ENCODE measurements at places on chromosomes 6 and 20. TPM values are rescaled to one million over a fixed set of nuclear protein-coding genes. Genes with fewer than 3 reads are reported as not detected.
A peak's percentile ranks its signal among the peaks of the same experiment; 100 is the strongest.

- H3K27me3 ChIP-seq, result no peaks in the 10 kb centered on the region
- H3K4me1 ChIP-seq, result no peaks in the 10 kb centered on the region
- H3K36me3 ChIP-seq, result no peaks in the 10 kb centered on the region
- no peak for DNase-seq
Observed at GRCh38 chr20:47141941-47142773, 214.3 kb downstream of the ZMYND8 start.

DNA sequence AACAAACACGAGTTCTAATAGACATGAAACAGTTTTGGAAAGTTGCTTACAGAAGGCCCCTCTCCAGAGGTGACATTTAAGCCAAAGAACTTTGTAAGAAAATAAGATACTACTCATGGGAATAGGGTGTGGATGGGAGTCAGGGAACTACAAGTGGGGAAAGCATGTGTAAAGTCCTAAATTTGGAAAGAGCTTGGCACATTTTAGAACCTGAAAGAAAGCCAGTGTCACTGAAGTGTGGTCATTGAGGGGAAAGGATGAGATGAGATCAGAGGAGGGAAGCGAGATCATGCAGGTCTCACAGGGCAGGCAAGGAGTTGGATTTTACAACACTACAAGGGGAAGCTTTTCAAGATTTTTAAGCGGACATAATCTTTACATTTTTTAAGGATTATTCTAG is 38.0 kb downstream of the VGLL2 start:
- H3K4me3 ChIP-seq, result no peak overlapping the region
- DNase-seq, result no peak
- H3K27ac ChIP-seq, result no peak overlapping the region
- H3K36me3 ChIP-seq, result no peaks in the 10 kb centered on the region

DNA sequence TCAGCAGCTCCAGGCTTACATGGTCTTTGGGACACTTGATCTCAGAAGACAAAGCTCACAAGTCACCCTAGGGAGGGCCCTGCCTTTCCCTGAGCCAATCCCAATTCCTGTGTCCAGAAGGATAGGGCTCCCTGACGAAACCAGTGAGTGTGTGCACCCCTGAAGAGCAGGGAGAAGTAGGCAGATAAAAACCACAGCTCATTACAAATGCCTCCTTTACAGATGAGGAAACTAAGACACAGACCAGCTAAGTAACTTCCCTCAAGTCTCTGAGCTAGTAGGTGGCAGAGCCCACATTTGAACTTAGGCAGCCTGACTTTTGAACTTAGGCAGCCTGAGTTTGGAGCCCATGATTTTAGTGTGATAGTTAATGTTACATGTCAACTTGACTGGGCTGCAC is 6.7 kb upstream of the ZFAND3 start:
- H3K36me3 ChIP-seq, result no peaks in the 10 kb centered on the region
- H3K4me1 ChIP-seq, result peaks cover 1% of the 10 kb centered on the region
- H3K4me3 ChIP-seq, result no peak overlapping the region

- no peaks in the 10 kb centered on the region for H3K27me3 ChIP-seq
- no peak for DNase-seq
- peaks cover 48% of the 10 kb centered on the region for H3K36me3 ChIP-seq
- no peak overlapping the region for H3K27ac ChIP-seq
Observed at GRCh38 chr6:35681298-35681697, 7.4 kb downstream of the FKBP5 start.

- no peak overlapping the region for H3K4me3 ChIP-seq
- no peak overlapping the region for H3K27ac ChIP-seq
- peak; percentile 76 for DNase-seq
- H3K36me3 ChIP-seq, result no peaks in the 10 kb centered on the region
- H3K27me3 ChIP-seq, result no peaks in the 10 kb centered on the region
- H3K4me1 ChIP-seq, result peaks cover 10% of the 10 kb centered on the region
Observed at GRCh38 chr6:142696123-142697000, 248.6 kb downstream of the HIVEP2 start.

- H3K27me3 ChIP-seq, result no peaks in the 10 kb centered on the region
- H3K27ac ChIP-seq, result no peak overlapping the region
- no peaks in the 10 kb centered on the region for H3K36me3 ChIP-seq
- no peak for DNase-seq
- no peak overlapping the region for H3K4me3 ChIP-seq
Observed at GRCh38 chr6:157283330-157283898, 39.9 kb downstream of the TMEM242 start.

DNA sequence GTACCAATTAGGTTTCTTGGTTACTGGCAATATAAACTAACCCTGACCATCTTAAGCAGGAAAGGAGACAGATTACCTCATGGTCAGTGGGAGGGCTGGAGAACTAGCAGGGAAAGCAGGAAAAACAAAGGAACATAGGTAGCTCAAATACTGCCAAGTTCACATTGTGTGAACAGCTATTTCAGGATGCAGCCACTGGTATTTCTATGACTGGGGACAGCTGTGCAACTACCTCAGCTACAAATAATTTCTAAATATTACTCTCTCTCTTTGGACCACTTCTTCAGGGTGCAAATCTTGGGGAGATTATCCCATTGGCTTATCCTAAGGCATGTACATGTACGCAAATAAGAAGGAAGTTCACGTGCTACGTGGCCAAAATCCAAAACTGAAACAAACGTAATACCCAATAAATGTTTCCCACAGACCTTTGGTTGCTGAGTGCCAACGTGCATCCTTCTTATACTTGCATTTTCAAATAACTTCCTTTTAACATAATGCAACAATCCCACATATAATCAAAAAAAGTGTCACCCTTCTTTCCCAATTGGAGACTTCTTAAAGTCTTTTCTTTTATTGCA is 180.9 kb downstream of the PHF3 start:
- DNase-seq, result no peak
- H3K27ac ChIP-seq, result no peak overlapping the region
- no peaks in the 10 kb centered on the region for H3K4me1 ChIP-seq
- H3K27me3 ChIP-seq, result no peaks in the 10 kb centered on the region

- no peaks in the 10 kb centered on the region for H3K4me1 ChIP-seq
- no peak overlapping the region for H3K4me3 ChIP-seq
- no peaks in the 10 kb centered on the region for H3K27me3 ChIP-seq
- no peak for DNase-seq
- H3K27ac ChIP-seq, result no peak overlapping the region
Observed at GRCh38 chr6:124132256-124132655, 328.6 kb downstream of the NKAIN2 start.

DNA sequence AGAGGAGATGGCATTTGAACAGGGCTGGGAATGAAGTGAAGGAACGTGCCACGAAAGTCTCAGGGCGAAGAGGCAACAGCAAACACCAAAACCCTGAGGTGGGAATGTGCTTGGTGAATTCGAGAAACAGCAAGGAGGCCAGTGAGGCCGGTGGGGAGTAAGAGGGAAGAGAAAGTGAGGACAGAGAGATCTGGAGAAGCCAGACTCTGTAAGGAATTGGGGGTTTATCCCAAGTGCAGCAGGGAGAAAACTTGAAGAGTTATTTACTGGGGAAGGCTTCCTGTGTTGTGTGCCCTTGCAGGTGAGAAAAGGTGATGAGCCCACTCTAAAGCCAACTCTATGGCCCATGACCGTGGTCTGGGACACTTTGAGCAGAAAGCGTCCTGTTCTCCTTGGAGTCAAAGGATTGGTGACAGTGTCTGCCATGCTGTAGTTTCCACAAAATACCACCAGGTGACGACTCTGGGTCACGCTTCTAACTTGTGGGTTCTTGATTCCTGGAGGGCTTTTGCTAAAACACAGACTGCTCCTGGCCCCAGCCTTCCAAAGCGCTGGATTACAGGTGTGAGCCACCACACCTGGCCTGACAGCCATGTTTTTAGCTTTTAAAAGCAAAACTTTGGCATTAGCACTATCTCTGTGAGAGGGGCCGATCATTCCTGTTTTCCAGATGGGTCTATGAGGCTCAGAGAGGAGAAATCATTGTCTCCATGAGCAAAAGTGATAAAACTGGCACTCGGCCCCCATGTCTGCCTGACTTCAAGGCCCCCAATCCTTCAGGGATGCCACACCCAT is 18.0 kb upstream of the CSNK2A1 start:
- no peak overlapping the region for H3K4me3 ChIP-seq
- DNase-seq, result no peak
- no peaks in the 10 kb centered on the region for H3K4me1 ChIP-seq
- H3K27me3 ChIP-seq, result peaks cover 16% of the 10 kb centered on the region

DNA sequence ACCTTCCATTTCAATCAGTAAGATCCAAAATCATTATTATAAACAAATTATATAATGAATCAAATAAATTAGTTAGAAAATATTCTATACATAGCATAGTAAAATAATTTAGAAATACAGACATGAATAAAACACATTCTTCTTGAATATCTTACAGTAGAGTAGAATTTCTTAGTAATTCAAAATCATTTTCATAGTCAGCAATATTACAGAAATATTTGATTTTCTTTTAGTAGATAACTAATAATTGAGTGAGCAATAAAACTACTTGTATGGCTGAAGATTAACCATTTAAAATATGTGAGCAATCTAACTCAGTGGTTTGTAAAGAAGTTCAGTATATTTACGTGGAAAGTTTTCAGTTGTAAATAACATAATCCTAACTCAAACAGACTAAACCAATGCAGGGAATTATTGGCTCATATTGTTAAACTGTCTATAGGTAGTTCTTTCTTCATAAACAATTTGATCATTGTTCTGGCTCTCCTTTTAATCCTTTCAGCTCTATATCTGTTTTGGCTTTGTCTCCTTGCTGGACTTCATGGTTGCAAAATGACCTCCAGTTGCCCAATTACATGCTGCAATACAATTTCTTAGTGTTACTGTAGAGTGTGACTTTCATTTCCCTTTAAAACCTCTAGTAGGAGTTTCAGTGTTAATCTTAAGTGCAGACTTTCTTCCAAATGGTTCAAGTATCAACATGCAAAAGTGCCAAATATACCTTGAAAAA is 307.5 kb downstream of the EYS start:
- no peak overlapping the region for H3K27ac ChIP-seq
- H3K4me3 ChIP-seq, result no peak overlapping the region
- H3K36me3 ChIP-seq, result no peaks in the 10 kb centered on the region
- H3K4me1 ChIP-seq, result no peaks in the 10 kb centered on the region
- no peak for DNase-seq

- no peaks in the 10 kb centered on the region for H3K36me3 ChIP-seq
- DNase-seq, result no peak
- H3K27me3 ChIP-seq, result no peaks in the 10 kb centered on the region
- no peak overlapping the region for H3K4me3 ChIP-seq
Observed at GRCh38 chr6:54802775-54803634, 43.6 kb upstream of the FAM83B start.

DNA sequence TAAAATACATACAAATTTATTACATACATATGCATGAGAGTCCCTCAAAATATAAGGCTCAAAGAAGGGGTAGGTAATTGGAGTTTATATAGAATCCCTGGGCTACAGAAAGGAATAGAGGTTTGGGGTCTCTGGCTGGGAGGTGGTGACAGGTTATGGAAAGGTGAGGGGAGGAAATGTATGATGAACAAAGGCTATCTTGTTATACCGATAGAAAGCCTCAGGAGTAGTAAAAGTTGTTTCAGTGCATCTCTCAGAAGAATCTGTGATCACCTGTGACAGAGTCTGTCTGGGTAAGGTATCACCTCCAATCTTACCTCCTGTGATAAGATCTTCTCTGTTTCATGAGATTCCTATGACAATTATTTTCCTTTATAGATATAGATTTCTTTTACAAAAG is 252.9 kb upstream of the AGPAT4 start:
- H3K4me1 ChIP-seq, result no peaks in the 10 kb centered on the region
- DNase-seq, result no peak
- H3K27ac ChIP-seq, result no peak overlapping the region
- H3K27me3 ChIP-seq, result no peaks in the 10 kb centered on the region
- no peak overlapping the region for H3K4me3 ChIP-seq

DNA sequence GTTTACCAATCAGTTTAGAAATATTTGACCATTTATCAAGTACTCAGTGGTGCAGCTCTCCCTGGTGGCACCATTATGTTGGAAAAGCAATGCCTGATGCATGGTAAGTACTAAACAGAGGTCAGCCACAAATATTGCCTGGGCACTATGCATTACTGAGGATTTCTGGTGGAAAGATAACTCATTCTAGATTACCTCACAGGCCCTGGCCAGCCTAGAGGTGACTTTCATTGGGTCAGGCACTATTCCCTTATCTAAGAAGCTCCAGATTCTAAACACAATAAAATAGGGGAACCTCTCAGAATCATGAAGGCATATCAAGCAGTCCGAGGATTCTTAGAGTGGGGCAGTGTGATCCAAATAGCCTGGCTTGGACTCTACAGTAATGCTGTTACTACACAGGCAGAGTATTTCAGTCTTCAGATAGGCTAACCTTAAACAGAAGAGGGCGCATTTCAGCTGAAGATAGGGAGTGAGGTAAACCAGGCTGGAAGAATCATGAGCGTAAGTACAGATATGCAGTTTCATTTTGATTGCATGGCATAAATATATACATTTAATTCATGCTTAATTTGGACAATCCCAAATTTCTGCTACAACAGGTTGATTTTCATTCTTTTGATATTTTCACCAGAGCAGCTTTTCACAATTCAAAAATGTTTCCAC is 12.1 kb downstream of the LGSN start:
- DNase-seq, result no peak
- no peaks in the 10 kb centered on the region for H3K4me1 ChIP-seq
- H3K36me3 ChIP-seq, result no peaks in the 10 kb centered on the region

DNA sequence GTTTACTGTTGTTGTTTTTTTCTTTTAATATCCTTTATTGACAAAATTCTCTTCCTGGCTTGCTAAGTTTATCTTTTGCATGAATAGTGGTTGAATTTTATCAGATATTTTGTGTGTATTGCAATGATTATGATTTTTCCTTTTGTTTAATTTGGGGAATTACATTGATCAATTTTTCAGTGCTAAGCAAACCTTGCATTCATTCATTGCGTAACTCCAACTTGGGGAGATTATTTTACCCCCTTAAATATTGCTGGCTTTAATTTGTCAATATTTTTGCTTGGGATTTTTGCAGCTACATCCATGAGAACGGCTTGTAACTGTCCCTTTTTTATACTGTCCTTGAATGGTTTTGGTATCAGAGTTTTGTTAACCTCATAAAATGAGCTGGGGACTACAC is 63.4 kb downstream of the SERAC1 start:
- H3K27ac ChIP-seq, result no peak overlapping the region
- H3K36me3 ChIP-seq, result peaks cover 5% of the 10 kb centered on the region
- no peak for DNase-seq
- H3K4me1 ChIP-seq, result no peaks in the 10 kb centered on the region

DNA sequence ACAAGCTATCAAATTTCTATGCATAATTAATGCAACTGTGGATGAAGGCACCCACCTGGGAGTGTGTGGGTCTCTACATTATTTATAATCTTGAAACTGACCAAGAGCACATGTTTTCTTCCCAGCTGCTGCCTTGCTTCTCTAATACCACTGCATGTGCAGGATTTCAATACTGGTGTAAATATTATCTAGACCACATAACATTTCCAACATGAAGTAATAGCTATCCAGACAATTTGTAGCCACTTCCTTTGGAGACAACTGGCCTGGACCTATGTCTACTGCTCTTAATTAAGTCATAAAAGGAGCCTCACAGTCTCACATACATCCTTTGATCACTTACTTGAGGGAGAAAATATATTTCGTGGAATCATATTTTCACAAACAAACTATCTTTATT is 180.7 kb downstream of the HIVEP2 start:
- no peak for DNase-seq
- no peaks in the 10 kb centered on the region for H3K4me1 ChIP-seq
- no peak overlapping the region for H3K4me3 ChIP-seq
- H3K36me3 ChIP-seq, result peaks cover 38% of the 10 kb centered on the region
- H3K27ac ChIP-seq, result no peak overlapping the region
- H3K27me3 ChIP-seq, result no peaks in the 10 kb centered on the region

- H3K27ac ChIP-seq, result no peak overlapping the region
- no peaks in the 10 kb centered on the region for H3K36me3 ChIP-seq
- H3K4me1 ChIP-seq, result peaks cover 16% of the 10 kb centered on the region
- H3K4me3 ChIP-seq, result no peak overlapping the region
Observed at GRCh38 chr6:43921548-43922425, 151.8 kb downstream of the VEGFA start.

The HLA-G gene
- 1.6 TPM for total RNA-seq

The KCNB1 gene
- total RNA-seq, result 0.41 TPM

The DEFB124 gene
- not detected for total RNA-seq

The EDN3 gene
- 0.87 TPM for total RNA-seq

The TMEM151B gene
- not detected for total RNA-seq
